Stimulated activated CD4-positive, alpha-beta T cell treated with anti-CD3 and anti-CD28 coated beads, Interleukin-15, amount 100 ng/mL, for 24 hours (primary cell): ENCODE measurements at places on chromosomes 3 and 15.
A peak's percentile ranks its signal among the peaks of the same experiment; 100 is the strongest.

DNA sequence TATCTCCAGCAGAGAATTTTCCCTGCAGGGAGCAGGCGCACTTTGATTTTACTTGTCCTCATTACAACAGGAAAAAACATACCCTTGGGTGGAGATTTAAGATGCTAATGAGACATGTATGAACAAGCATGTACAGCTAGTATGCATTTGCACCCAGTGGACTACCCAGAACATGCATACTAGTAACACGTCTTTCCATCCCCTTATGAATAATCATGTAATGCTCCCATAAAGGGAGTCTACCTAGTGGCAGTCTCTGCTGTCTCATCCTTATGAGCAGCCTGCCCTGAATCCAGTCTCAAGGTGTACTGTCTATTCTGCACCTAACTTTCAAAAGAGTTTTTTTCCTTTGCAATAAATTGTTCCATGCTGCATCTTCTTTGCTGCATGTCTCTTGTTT, 1222.0 kb downstream of the ROBO1 start:
- DNase-seq: no peak

DNA sequence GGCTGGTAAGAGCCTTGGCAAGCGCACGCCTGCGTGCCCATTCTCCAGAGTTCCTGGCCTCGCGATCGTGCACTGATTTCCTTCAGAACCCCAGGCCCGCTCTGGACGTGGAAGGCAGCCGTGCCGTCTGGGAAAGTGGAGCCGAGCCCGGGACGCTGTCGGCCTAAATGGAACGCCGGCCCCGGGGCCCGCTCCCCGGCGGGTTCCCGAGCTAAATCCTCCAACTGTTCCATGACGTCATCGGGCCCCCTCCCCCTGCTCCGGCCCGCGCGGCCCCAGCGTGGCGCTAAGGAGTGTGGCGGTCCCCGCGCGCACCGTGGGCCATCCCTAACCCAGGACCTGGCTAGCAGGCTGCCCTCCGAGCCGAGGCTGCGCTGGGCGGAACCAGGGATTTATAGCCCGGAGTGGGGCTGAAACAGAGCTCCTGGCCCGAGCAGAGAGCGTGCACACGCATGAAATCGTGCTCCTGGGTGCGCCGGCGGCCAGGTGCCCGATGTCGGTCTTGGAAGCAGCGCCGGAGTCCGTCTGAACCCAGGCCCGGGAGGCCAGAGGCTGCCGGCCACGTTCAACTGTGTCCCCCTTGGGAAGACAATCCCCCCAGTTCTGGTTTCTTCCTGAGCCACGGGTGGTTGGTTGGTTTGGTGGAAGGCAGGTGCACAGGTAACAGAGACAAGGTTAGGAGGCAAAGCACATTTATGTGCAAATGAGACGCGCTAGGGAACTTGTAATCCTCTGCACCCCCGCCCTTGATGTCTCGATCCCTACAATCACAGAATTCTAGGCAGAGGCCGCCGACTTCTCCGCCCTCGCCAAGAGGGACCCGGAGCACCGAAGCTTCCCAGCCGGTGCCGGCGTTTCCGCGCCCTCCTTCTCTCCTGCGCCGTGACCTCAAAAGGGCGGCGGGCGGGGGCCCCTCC, 84.9 kb upstream of the ETV5 start:
- no peak for DNase-seq

- no peak for DNase-seq
These were observed 86.5 kb downstream of the AQR start for GRCh38 chr15:34883042-34883441.

- no peak for DNase-seq
These were observed 4.8 kb downstream of the IQSEC1 start for GRCh38 chr3:13068269-13069010.

DNA sequence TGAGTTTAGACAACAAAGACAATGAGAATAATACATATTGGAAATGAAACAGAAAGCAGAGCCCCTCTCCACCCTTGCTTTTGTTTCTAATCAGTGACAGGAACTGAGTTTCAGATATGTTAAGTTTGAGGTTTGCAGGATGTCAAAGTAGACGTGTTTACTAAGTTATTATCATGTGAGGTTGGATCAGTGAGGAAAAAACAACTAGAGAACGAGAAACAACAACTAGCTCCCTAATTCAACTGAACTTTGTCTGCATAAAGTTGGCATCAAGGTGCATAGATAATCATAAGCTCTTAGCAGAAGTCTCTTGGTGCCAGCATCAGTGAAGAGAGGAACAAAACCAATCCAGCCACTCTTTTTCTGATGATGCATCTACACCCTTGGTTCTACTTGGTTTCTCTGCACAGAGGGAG, 491.1 kb upstream of the NR2F2 start:
- no peak for DNase-seq

DNA sequence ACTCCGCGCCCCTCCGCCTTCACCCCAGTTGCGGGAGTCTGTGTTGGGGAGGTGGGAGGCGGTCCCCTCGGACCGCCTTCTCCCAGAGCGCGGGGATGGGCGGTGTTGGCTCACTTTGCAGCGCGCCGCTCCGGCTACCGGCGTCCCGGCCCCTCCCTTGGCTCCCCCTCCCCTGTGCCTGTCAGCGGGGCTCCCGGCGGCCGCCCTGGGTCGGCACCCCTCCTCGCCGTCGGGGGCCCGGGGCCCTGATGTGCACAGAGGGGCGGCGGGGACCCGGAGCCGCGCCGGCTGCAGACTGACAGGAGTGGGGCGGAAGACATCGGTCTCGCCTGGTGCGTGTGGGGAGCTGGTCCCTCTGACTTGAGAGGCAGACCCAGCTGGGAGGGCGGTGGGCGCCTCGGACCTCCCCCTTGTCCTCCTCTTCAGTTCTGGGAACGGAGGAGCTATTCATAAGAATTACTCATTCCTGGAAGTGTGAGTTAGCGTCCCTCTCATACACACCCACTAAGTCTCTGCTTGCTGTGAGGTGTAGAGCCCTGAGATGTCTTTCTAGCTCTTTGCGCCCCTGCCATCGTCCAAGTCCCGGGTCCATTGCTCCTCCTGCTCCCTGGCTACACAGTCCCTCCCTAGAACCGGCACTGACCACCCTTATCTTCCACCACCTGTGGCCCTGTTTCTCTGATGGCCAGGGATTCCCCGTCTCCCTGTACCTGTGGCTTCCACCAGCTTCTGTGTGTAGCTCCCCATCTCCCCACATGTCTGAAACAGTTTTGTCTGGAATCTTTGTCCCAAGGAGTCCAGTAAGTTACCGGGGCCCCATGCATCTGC, 42.3 kb upstream of the ROPN1 start:
- DNase-seq: peak; percentile 30

DNA sequence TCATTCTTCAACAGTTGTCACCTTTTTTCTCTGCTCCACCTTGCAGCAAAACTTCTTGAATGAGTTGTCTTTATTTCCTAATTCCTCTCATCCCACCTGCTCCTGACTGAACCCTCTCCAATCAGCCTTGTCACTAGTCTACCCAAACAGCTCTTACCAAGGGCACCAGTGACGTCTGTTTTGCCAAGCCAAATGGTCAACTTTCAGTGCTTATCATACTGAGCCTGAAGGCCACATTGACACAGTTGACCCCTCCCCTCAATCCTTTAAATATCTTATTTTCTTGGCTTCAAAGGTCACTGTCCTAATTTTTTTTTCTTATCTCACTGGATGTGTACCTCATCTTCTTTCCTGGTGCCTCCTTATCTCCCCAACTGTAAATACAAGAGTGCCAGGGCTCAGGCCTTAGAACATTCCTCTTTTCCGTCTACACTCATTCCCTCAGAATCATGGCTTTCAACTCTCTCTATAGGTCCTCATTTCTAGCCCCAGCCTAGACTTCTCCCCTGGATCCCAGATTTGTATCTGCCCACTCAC, 43.2 kb downstream of the CMTM8 start:
- DNase-seq: no peak
